ENCODE measurements at places on chromosomes 16 and 17. TPM values are rescaled to one million over a fixed set of nuclear protein-coding genes. Genes with fewer than 3 reads are reported as not detected.

Gene NCOR1
- total RNA-seq: 156 TPM

Gene SECTM1
- 5.3 TPM for total RNA-seq

Gene HSD17B1
- total RNA-seq: 1.2 TPM

Gene NAGPA
- total RNA-seq: 33.2 TPM

Gene CLDN6
- not detected for total RNA-seq

Gene TRPV3
- 0.14 TPM for total RNA-seq

Measured in CD4-positive, alpha-beta memory T cell (primary cell).